DMS 273 treated with DMSO at 0.1 percent for 48 hours (cell line): ENCODE measurements at places on chromosomes 3 and 15.

DNA sequence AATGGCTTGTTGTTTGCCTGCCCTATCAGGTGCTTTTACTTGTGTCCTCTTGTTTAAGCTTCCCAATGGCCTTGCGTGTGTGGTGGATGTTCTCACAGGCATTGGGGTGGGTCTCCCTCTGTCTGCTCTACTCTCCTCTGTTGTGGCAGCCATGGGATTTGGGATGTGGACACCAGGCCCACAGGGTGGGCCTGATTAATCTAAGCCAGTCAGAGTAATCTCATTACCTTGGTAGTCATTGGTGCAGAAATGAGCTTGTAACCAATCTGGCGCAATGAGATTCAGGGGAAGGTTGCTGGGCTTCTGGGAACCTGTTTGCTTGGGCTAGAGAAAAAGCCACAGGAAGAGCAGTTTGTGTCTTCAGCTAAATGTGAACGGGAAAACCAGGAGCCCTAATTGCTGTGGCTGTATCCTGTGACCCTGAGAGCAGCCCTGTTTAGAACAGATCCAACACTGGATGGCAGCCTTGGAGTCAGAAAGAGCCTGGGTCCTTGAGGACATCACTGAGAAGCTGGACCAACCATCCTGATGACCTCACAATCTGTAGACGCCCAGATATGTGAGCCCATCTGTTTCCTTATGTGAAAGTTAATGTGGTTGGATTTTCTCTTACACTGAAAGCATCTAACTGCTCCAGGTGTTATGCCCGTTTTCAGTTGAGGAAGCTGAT is 157.3 kb upstream of the UBE2E1 start:
- no peak for DNase-seq

DNA sequence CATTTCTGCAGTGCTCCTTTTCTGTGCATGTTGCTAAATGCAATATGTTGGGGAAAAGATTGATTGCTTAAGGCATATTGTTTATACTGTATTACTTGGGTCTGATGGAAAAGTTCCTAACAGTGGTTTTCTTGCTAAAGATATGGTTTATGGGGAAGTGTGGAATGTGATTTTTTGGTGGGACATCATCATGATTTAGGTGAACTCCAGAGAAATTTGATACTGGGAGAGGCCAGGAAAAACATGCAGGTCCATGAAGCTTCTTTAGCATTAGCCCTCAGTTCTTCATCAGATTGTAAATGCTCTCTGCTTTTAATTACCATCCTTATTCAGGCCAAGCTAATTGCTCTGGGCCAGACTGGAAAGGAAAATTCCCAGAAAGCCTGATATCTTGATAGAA is 147.5 kb downstream of the LRTM1 start:
- DNase-seq, result no peak

- no peak for DNase-seq
Observed at GRCh38 chr15:100332721-100333120, 9.1 kb downstream of the ADAMTS17 start.

- no peak for DNase-seq
Observed at GRCh38 chr3:71949442-71949841, 164.5 kb upstream of the PROK2 start.

GRCh38 chr3:29690686-29691353 is 409.9 kb downstream of the RBMS3 start:
- DNase-seq, result no peak

- DNase-seq, result no peak
Observed at GRCh38 chr3:184082034-184082433, 14.8 kb upstream of the HTR3E start.

- no peak for DNase-seq
Observed at GRCh38 chr15:57045741-57046382, 127.4 kb downstream of the TCF12 start.

GRCh38 chr15:32994810-32995424 is 199.6 kb downstream of the FMN1 start:
- no peak for DNase-seq
